Epithelial cell of umbilical artery (primary cell): ENCODE measurements at places on chromosomes 6 and 20. TPM values are rescaled to one million over a fixed set of nuclear protein-coding genes. Genes with fewer than 3 reads are reported as not detected.

Gene TSBP1
- not detected in 2 replicates for total RNA-seq

Gene TMEM217
- total RNA-seq = 3.6 and 4.3 TPM in 2 replicates

Gene PAX1
- not detected in 2 replicates for total RNA-seq

Gene RNF144B
- total RNA-seq = 103 and 269 TPM in 2 replicates

Gene IPCEF1
- total RNA-seq = 0.32 TPM in 1 of 2 replicates, not detected in the other

Gene SMLR1
- not detected in 2 replicates for total RNA-seq

Gene LAMA2
- total RNA-seq = 42.9 and 43.3 TPM in 2 replicates

Gene COL9A1
- not detected in 2 replicates for total RNA-seq

Gene SDCBP2
- 3.9 and 5.9 TPM in 2 replicates for total RNA-seq
